Purkinje cell (primary cell): ENCODE measurements at places on chromosomes 3 and 15. TPM values are rescaled to one million over a fixed set of nuclear protein-coding genes. Genes with fewer than 3 reads are reported as not detected.

Gene HHLA2
- polyA plus RNA-seq: 0.90 TPM in 1 of 2 replicates, not detected in the other

Gene TRH
- polyA plus RNA-seq: 0.40 TPM in 1 of 2 replicates, not detected in the other

Gene TMIE
- 0.13 and 0.42 TPM in 2 replicates for polyA plus RNA-seq

Gene IMPG2
- 0.05 and 0.27 TPM in 2 replicates for polyA plus RNA-seq

Gene RETNLB
- not detected in 2 replicates for polyA plus RNA-seq
